CD4-positive, CD25-positive, alpha-beta regulatory T cell (primary cell): ENCODE measurements at places on chromosomes 12 and 14.

DNA sequence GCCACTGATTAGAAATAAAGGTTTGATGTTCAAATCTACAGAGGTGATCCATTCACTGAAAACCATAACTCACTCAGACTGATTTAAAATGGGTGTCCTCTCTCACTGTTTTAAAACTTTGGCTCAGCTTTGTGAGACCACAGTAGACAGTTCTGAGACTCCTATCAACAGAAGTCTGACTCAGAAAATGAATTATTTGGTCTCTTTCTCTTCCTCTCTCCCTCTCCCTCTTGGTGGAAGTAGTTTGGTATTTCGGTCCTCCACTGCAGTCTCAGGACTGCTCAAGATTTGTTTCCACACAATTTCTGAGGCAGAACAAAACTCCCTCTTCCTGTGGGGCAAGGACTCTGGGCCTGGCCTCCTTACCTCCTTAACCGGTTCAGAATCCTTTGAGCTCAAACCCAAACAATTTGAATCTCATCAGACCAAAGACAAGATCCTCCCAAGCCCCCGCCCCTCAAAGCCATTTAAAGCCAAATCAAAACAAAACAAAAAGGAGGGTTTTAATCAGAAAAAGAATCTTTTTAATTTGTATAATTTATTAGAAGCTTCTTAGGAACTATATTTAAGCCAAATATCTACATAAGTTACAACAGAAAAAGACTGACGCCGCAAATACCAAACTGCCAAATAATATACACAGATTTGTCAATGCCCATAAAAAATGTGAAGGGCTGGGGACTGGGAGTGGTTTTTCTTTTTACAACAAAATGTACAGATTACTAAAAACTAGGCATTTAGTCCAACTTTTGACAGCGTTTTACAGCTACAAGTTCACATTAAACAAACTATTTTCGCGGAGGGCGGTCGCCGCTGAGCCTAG lies 3.9 kb downstream of the NKX2-1 start:
- no peaks in the 10 kb centered on the region for H3K36me3 ChIP-seq
- H3K4me3 ChIP-seq: no peak overlapping the region
- H3K4me1 ChIP-seq: peaks cover 10% of the 10 kb centered on the region

GRCh38 chr14:32601069-32601468 lies 272.0 kb downstream of the AKAP6 start:
- H3K4me1 ChIP-seq: no peaks in the 10 kb centered on the region
- no peak for DNase-seq
- no peaks in the 10 kb centered on the region for H3K27me3 ChIP-seq
- no peak overlapping the region for H3K27ac ChIP-seq

DNA sequence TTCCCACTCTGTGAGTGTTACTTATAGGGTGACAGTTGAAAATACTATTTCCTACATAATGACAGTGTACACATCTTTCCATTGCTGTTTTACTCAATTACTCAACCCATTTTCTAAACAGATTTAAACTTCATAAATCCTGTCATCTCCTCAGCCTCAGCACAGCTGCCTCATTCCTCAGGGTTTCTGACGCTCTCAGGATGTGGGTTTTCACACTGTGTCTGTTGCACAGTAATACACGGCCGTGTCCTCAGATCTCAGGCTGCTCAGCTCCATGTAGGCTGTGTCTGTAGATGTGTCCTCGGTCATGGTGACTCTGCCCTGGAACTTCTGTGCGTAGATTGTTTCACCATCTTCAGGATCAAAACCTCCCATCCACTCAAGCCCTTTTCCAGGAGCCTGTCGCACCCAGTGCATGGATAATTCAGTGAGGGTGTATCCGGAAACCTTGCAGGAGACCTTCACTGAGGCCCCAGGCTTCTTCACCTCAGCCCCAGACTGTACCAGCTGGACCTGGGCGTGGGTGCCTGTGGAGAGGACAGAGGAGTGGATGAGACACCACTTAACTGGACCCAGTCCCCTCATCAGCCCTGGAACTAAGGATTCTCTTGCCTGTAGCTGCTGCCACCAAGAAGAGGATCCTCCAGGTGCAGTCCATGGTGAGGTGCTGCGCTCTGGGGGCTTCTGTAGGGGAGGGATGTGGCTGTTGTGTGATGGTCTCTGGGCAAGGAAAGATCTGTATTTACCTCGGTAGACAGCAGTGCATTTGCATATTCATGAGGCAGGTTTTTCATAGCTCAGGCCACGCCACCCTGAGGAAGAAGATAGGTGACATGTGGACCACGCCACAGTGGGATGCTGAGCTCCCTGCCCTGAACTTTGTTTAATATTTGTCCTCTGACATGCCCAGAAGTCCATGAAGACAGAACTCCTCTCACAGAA lies 750.2 kb downstream of the TMEM121 start:
- no peak overlapping the region for H3K27ac ChIP-seq
- no peaks in the 10 kb centered on the region for H3K36me3 ChIP-seq
- H3K27me3 ChIP-seq: peaks cover 7% of the 10 kb centered on the region

DNA sequence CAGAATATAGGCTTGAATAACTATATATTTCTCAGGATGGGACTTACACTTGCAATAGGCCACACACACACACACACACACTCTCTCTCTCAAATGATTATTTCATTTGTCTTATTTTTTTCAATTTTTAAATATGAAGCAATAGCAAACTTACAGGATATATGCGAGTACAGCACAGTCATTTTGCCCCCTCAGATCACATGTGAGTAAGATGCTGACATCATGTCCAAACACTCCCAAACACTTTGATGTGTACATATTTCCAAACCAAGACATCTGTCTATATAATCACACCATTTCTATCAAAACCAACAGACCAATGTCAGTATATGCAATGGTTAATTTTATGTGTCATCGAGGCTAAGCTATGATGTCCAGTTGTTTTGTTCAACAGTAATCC lies 1535.9 kb upstream of the FLRT2 start:
- no peak for DNase-seq
- no peak overlapping the region for H3K4me3 ChIP-seq
- H3K27me3 ChIP-seq: no peaks in the 10 kb centered on the region
- no peaks in the 10 kb centered on the region for H3K36me3 ChIP-seq

- peaks cover 5% of the 10 kb centered on the region for H3K27me3 ChIP-seq
- no peak overlapping the region for H3K4me3 ChIP-seq
- no peaks in the 10 kb centered on the region for H3K36me3 ChIP-seq
- no peaks in the 10 kb centered on the region for H3K4me1 ChIP-seq
- no peak overlapping the region for H3K27ac ChIP-seq
- DNase-seq: no peak
Measured at GRCh38 chr12:76713130-76713529, 50.8 kb upstream of the ZDHHC17 start.
